Naive thymus-derived CD4-positive, alpha-beta T cell (primary cell): ENCODE measurements at places on chromosomes 12 and 14. TPM values are rescaled to one million over a fixed set of nuclear protein-coding genes. Genes with fewer than 3 reads are reported as not detected.

- no peak overlapping the region for H3K27ac ChIP-seq
- DNase-seq = no peak
- no peaks in the 10 kb centered on the region for H3K36me3 ChIP-seq
- H3K4me1 ChIP-seq = no peaks in the 10 kb centered on the region
These were observed 13.1 kb downstream of the JDP2 start for GRCh38 chr14:75440733-75441477.

GRCh38 chr12:127025545-127025944 is 1241.4 kb upstream of the TMEM132C start:
- H3K27ac ChIP-seq = no peak overlapping the region
- H3K4me3 ChIP-seq = no peak overlapping the region
- no peaks in the 10 kb centered on the region for H3K27me3 ChIP-seq
- H3K36me3 ChIP-seq = no peaks in the 10 kb centered on the region
- DNase-seq = no peak
- no peaks in the 10 kb centered on the region for H3K4me1 ChIP-seq

The LRRC10 gene
- total RNA-seq = not detected

GRCh38 chr12:49612210-49612609 is 6.8 kb upstream of the FAM186B start:
- no peak overlapping the region for H3K4me3 ChIP-seq
- no peaks in the 10 kb centered on the region for H3K27me3 ChIP-seq
- no peak for DNase-seq
- H3K27ac ChIP-seq = no peak overlapping the region
- no peaks in the 10 kb centered on the region for H3K36me3 ChIP-seq
- H3K4me1 ChIP-seq = no peaks in the 10 kb centered on the region

The TRPV4 gene
- not detected for total RNA-seq

DNA sequence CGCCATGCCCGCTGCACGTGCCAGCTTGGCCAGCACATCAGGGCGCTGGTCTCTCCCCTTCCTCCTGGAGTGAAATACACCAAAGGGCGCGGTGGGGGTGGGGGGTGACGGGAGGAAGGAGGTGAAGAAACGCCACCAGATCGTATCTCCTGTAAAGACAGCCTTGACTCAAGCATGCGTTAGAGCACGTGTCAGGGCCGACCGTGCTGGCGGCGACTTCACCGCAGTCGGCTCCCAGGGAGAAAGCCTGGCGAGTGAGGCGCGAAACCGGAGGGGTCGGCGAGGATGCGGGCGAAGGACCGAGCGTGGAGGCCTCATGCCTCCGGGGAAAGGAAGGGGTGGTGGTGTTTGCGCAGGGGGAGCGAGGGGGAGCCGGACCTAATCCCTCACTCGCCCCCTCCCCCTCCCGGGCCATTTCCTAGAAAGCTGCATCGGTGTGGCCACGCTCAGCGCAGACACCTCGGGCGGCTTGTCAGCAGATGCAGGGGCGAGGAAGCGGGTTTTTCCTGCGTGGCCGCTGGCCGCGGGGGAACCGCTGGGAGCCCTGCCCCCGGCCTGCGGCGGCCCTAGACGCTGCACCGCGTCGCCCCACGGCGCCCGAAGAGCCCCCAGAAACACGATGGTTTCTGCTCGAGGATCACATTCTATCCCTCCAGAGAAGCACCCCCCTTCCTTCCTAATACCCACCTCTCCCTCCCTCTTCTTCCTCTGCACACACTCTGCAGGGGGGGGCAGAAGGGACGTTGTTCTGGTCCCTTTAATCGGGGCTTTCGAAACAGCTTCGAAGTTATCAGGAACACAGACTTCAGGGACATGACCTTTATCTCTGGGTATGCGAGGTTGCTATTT is 914 bp upstream of the CCND2 start:
- no peaks in the 10 kb centered on the region for H3K27me3 ChIP-seq
- H3K27ac ChIP-seq = peak overlapping the region; percentile 97
- peak overlapping the region; percentile 85 for H3K4me3 ChIP-seq
- H3K4me1 ChIP-seq = peaks cover 23% of the 10 kb centered on the region
- peak; percentile 44 for DNase-seq
- H3K36me3 ChIP-seq = no peaks in the 10 kb centered on the region
